ENCODE measurements at places on chromosomes 5 and 9.
A peak's percentile ranks its signal among the peaks of the same experiment; 100 is the strongest.

DNA sequence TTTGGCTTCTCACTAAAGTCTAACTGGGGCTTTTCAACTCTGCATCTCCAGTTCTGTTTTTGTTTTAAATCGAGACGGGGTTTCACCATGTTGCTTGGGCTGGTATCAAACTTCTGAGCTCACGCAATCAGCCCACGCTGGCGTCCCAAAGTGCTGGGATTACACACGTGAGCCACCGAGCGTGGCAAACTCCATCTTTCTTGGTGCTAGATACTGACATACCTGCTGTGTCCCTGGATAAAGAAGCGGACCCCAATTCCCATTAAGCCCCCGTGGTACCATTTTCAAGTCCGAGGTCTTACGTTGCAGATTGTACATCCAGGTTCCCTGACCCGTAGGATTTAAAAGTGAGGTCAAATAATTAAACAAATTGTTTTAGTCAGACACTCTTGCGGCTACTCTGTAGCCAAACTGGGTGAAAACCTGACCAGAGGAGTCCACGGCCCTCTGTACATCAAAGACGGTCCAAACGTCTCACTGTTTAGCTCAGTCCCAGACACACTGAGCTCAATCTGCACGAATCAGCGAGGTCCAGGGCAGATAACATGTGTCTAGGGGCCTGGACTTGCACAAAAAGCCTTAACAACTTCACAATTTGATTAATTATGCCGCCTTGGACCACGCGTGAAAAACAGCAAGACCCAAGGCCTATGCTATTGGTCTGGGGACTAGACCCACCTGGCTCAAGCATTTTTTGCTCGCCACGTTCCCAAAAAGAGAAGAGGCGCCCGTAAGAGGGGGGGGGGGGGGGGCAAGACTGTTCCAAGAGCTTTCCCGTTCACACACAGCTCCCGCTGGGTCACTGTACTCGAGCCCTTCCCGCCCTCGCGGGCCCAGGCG, 727 bp upstream of the DNAJA1 start:
- DNase-seq: peak; percentile 12

- no peak for DNase-seq
Observed at GRCh38 chr9:23596913-23597634, 229.0 kb downstream of the ELAVL2 start.

GRCh38 chr5:17094830-17095229, 122.6 kb upstream of the BASP1 start:
- no peak for DNase-seq

- no peak for DNase-seq
Observed at GRCh38 chr5:91635950-91636734, 253.0 kb upstream of the ARRDC3 start.

GRCh38 chr5:39102684-39103155, 28.5 kb upstream of the RICTOR start:
- peak; percentile 35 for DNase-seq

- peak; percentile 80 for DNase-seq
Observed at GRCh38 chr9:73152543-73152844, 829 bp downstream of the ANXA1 start.

DNA sequence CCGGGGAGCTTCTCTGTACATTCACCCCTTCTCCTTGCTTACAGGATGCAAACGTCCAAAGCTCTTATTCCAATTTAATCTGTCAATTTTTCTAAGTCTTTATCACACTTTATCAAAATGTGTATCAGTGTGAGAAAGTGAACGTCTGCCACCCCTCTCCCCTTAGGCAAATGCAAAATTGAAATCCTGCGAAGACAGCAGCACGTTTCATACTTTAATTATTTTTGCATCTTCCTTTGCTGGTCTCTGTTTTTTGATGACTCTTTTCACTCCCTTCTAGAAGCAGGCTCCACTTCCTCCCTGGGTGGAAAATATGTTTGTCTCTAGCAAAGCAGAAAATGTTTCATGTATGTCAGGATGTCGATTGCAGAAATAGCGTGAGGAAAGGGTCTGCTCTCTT, 576.5 kb upstream of the BRINP1 start:
- no peak for DNase-seq

- DNase-seq: peak; percentile 41
Observed at GRCh38 chr5:73912821-73913271, 286.9 kb downstream of the ARHGEF28 start.

GRCh38 chr5:59116231-59116865, 533.5 kb downstream of the RAB3C start:
- DNase-seq: peak; percentile 74

DNA sequence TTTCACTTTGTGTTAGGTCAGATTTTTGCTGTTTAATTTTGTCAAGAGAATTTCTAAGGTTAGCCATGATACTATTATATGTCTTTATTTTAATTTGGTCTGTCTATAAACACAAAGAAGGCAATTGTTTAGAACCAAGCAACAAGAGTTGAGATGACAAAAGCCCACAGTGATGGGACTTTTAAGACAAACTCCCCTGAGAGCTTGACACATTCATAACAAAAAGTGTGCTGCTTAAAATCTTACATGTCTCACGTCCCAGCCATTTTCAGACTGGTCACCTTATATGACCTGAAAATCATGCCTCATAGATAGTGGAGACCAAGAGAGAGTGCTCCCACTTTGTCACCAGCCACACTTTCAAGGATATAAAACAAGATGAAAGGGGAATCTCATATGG, 21.6 kb upstream of the NNT start:
- no peak for DNase-seq

GRCh38 chr5:170562166-170562874, 58.5 kb downstream of the KCNIP1 start:
- DNase-seq: no peak

GRCh38 chr9:123540457-123540856, 184.5 kb downstream of the CRB2 start:
- DNase-seq: no peak

GRCh38 chr5:1321576-1321975, 23.3 kb downstream of the CLPTM1L start:
- DNase-seq: no peak
